T-helper 17 cell (primary cell): ENCODE measurements at places on chromosomes 4 and X.

DNA sequence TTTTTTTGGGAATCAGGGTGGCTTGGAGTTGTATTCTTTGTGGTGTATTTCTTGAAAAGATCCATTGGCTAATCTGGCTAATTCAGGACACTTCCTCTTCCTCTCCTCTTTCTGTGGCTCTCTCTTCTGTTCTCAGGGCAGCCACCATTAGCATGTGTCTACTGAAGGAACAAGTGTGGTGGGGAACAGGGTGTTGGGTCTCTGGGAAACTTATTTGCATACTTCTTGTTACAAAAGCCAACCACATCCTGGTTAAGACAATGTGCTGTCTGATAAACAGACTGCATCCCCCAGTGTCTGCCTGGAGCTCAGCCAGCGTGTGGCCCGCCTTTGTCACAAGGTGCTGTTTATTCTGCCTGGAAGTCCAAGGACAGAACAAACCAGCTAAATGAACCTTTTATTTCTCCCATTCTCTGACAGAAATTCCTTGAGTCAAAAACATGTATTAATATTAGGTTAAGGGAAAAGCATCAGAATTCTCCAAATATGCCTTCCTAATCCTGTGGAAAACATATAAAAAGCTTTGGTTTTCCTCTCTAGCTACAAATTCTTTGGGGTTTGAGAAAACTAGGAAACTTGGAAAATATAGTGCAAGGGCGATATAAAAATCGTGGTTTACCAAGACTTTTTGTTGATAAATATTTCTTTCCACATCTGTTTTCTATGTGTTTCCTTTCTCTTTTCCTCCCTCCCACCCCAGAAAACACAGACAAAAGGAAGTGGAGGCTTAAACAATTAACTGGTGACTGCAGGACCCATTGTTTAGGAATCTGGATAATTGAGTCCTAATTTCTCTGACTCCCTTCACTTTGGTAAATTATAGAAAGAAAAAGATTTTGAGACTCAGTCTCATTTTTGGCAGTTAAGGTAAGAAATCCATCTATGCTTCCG, 203.6 kb downstream of the SPRY1 start:
- peak; percentile 20 for DNase-seq

DNA sequence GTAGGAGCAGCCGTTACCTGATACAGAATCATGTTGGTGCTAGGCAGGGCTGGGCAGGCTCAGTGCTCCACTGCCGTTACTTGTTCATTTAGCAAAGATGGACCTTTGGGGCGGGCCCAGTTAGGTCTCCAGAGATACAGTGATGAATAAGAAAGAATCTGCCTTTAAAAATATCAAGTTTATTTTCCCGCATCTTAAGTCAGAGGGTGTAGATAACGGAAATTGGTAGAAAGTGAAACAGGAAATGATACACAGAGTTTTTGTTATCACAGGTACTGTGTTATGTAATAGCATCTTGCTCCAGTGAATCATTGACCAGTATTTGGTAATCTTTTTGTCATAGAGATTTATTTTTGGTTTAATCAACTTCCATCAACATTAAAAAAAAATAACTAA, 5.5 kb downstream of the TMEM131L start:
- no peak for DNase-seq

GRCh38 chr4:915041-915474, 17.1 kb downstream of the GAK start:
- no peak for DNase-seq

- DNase-seq, result no peak
Measured at GRCh38 chr4:81377191-81377590, 94.5 kb downstream of the RASGEF1B start.

GRCh38 chr4:98352940-98353339, 91.8 kb downstream of the RAP1GDS1 start:
- DNase-seq, result no peak

DNA sequence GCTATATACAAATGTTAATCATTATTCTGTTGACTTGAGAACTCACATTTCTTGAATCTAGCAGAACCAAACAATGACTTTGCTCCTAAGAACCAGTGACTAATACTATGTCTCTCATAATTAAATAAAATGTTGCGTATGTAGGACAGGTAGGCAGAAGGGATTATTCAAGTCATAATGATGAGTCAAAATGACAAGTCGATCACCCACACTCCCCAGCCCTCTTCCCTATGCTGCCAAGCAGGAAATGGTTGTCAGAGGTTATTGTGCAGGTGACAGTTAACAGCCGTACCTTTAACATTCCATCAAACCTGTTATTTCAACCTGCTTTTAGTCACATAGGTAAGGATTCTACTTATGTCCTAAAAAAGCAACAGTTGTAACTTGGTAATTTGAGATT, 22.0 kb upstream of the STK26 start:
- DNase-seq, result no peak

DNA sequence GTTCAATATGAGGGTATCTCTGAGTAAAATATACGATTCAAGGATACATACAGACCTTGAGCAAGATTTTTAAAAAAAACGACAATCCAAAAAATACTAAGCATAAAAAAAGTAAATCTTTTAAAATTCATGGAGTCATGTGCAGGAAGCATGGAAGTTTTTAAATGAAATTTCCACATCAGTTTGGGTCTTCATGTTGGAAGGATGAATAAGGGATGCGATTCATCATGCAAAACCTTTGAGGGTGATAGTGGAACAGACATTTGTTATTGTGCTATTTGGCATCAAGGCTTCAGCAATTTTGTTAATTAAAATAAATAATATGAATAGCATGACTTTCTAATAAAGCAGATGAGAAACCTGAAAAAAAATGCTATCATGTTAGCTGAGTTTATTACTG, 815.0 kb upstream of the PCDH10 start:
- no peak for DNase-seq

- no peak for DNase-seq
Measured at GRCh38 chrX:1451661-1452515, 821 bp downstream of the ASMTL start.

- DNase-seq, result no peak
Measured at GRCh38 chr4:129223945-129224344, 128.0 kb downstream of the C4orf33 start.
